ENCODE measurements at places on chromosomes 6 and 20.

- no peak for DNase-seq
Observed at GRCh38 chr6:99560668-99561067, 7.8 kb downstream of the CCNC start.

GRCh38 chr20:20205862-20206236, 153.5 kb downstream of the CFAP61 start:
- DNase-seq, result no peak

- no peak for DNase-seq
Observed at GRCh38 chr20:32775336-32775991, 13.3 kb downstream of the DNMT3B start.

DNA sequence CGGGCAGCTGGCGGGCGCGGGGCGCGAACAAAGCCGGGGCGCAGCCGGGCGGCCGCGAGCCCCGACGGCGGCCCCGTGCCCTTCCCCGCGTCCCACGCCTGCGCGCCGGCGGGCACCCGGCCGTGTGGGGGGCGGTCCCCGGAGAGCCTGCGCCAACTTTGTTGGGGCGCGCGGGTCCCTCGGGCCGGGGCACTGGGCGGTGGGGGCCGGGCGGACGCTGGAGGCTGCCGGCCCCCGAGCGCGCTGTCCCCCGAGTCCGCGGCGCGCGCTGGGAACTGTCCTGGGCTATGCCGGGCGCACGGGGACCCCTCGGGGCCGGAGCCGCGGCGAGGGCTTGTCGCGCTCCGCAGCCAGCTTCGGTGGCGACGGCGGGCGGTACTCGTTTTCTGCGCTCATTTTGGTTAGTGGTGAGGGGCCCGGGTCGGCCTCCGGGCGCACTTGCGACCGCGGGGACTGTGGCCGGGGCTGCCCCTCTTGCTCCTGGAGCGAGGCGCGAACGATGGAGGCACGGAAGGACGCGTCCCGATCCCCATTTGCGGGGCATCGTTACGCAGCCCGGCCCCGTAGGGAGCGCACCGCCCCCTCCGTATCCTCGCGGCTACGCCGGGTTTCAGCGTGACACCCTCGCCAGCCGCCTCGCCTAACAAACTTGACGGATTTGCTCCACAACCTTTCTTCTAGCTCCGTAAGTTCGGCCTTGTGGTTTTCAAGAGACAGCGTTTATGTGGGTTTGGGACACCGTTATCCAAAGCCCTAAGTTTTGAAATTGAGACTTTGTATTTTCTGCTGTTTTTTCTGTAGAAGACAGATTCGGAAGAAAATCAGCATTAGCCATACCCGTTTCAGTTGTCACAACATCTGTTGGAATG, 622 bp downstream of the SS18L1 start:
- DNase-seq, result peak; percentile 28

- DNase-seq, result no peak
Observed at GRCh38 chr6:134894800-134895199, 55.1 kb downstream of the ALDH8A1 start.

- DNase-seq, result no peak
Observed at GRCh38 chr6:118207947-118208346, 300.9 kb downstream of the SLC35F1 start.

GRCh38 chr6:85470023-85470410, 20.1 kb downstream of the NT5E start:
- DNase-seq, result no peak

DNA sequence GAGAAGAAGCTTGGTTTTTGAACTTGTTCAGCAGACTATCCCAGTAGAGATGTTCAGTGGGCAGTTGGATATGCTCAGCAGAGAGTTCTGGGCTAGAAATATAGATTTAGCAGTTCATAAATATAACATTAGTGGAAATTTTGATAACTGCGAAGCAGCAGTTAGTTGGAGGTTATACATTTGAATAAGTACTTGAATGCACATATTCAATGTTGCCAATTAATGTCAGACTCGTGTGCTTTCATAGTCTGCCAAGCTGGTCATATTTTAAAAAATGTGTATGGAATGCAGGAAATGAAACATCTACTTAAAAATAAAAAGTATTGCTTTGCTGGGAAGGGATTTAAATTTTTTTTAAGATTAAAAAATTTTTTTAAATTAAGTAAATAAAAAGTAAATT, 92.5 kb upstream of the E2F3 start:
- no peak for DNase-seq

DNA sequence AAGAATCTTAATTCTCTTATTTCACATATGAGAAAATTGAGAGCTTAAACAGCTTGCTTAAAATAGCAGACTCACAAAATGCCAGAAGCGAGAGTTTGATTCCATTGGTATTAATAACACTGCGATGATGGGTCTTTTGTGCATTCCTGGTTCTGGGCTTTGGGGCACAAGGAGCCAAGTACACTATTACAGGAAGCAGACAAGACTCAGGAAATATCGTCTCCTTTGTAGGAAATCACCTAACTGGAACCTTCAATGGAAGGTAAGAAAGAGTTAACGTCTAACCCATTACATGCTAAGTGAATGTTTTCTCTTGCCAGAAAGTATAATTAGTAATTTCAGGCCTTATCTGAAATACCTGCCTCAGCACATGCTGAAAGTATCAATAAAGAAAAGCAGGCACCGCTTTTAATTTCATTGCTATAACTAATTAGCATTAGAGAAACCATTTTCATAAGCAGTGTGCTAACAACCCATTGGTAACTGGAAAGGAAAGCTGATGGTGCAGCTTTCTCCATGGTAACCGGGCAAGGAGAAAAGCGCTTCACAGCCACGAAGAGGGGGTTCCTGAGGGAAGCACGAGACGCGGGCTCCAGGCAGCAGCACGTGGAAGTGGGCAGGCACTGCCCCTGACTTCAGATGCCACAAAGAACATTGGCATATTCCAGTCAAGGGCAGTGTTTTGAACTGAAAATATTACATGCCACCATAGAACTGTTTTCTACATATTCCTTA, 206.7 kb upstream of the AGPAT4 start:
- DNase-seq, result no peak

DNA sequence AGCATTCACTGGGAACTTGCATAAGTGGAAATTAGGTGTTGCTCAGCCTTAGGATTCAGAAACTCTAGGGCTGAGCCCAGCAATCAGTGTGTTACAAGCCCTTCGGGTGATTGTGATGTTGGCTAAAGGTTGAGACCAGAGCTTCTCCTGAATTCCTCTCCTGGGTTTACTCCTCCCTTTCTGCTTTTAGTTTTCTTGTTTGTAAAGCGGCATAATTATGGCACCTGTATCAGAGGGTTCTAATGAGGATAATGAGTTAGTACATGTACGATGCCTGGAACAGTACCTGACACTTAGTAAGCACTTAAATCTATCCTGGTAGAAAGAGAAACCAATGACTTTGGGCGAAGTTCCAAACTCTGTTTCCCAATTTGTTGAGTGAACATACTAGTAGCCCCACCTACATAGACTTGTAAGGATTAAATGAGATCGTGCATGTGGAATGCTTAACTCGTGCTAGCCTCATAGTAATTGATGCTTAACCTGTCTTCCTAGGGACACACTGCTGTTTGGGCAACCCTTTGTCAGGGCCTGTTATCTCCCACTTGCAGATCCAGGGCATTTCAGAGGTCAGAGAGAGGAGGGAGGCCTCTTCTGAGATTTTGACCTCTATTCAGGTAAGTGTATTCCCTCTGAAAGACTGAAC, 932 bp upstream of the EZR start:
- DNase-seq, result no peak

GRCh38 chr6:136104556-136104955, 145.6 kb downstream of the MTFR2 start:
- no peak for DNase-seq

DNA sequence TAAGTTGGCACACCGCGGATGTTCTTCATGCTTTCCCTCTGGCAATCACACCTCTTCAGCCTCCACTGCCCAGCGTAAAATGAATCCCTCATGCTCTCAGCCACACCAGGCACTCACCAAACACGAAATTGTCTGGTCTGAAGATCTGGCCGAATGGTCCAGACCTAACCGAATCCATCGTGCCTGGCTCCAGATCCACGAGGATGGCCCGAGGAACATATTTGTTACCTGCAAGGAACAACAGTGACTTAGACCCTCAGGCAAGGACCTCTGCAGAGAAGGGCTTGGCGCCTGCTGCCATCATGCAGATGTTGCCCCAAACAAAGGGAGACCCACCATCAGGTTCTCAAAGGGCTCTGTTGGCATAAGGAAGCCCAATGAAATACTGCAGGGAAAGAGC, 1.4 kb downstream of the TUBB2B start:
- DNase-seq, result no peak

DNA sequence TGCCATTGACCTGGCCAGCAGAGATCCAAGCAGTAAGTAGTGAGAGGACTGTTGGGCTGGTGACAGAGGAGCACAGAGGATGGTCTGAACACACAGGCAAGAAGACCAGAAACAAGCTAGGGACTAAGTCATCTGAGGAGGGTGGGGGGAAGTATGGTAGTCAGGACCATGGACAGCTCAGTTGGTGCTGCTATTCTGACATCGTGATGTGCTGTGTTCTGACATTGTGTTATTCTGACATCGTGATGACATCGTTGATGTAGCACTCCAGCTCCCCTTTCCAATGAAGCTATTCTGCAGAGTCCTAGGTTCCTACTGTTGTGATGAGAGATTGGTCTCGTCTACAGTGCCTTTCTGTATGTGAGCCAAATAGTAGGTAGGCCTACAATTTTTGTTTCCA, 28.7 kb downstream of the CFAP206 start:
- DNase-seq, result peak; percentile 40

DNA sequence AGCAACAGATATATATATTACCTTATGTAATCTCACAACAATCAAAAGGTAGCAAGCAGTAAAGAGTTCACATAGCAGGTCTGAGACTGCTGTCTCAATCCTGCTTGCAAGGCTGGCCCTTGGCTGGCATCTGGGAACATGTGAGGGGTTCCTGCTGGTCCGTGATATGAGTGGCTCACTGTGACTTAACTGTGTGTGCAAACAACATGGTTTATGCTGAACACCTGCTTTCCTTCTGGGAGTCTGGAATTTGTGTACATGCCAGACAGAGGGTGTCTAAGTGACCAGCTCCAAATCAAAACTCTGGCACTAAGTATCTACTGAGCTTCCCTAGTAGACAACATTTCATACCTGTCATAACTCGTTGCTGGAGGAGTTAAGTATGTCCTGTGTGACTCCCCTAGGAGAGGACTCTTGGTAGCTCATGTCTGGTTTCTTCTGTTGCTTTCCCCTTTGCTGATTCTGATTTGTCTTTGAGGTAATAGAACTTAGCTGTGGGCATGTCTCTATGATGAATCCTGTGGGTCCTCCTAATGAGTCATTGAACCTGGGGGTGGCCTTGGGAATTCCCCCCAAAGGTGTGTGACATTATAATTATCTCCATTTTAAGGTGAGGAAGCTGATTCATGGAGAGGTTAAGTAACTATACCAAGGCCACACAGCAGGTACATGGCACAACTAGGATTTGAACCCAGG, 131.6 kb upstream of the NEDD9 start:
- DNase-seq, result no peak

DNA sequence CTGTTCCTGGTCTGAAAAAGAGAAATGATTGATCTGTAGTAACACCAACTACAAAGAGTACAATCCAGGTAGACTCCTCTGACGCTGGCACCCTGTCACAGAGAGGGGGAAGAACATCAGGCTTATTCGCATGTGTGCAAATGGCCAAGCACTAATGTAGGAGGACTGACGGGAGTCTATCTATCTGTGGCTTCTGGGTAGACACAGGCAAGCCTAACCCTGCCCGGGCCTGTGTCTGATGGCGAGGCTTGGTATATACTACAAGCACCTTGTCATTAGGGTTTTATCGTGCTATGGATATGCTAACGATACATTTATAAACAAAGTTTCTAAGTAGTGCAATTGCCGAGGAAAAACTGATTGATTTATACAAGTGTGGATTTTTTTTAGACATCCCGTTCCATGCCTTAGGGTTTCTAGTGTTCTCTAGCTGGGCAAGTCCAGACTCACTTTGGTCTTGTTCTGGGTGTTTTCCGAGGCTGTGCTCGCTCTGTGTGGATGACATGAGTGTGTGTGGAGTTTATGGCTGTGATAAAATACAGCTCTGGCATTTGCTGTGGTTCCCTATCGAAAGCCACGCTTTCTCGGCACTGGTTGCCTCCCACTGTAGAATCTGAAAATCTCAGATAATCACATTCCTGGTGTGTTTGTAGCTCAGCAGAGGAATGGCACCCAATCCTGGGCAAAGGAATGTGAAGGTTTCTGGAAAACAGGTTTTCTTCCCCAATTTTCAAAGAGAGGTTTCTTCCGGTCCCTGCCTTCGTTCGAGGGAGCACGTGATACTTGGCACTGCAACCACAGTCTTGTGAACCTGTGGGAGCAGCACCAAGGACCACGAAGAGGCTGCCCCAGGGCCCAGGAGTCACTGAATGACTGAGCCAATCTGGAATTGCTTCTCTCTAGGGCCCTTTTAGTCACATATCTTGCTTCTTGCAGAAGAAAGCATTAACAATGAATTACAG, 67.5 kb upstream of the EDN1 start:
- no peak for DNase-seq

DNA sequence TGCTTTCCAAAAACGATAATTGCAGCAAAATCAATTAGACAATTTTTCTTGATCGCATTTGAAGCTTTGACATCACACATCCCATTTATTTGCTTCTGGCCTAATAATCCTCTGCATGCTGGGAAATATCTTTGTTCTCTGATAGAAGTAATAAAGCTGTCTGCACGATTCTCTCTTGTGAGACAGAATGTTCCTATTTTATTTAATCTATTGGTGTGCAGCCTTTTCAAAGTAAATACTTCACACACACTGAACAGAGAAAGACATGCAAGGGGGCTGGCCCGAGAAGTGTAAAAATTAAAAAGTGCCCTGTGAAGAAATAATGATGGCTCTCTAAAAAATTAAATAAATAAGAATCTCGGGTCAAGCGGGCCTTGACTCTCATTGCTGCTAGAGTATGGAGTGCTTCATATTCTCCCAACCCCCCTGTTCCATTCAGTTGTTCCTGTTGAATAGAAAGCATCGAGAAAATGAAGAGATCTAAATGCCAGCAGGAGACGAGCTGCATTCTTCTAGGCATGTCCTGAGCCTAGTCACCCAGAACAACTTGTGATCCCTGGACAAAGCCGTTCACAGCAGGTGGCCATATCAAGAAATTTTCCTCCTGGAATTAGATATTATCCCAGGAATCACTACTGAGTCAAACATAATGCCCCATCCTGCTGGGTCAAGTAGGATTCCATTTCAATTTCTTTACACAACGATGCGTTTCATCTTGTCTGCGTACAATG, 625.9 kb upstream of the EPHA7 start:
- no peak for DNase-seq

GRCh38 chr6:45371924-45372573, 5.7 kb downstream of the SUPT3H start:
- no peak for DNase-seq

DNA sequence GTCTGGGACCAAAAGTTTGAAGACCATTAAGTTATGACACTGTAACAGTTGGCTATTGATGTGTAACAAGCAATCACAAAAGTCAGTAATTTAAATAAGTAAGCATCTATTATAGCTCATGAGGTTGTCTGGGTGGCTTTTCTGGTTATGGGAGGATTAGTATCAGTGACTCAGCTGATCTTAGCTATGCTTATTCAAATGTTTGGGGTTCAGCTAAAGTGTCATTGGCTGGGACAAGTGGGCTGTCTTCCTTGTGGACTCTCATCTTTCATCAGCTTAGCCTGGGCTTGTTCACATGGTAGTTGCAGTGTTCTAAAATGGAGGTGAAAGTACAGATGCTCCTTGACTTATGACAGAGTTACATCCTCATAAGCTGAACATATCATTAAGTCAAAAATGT, 74.6 kb upstream of the LAMP5 start:
- DNase-seq, result no peak

GRCh38 chr6:89483111-89483720, 50.3 kb downstream of the ANKRD6 start:
- no peak for DNase-seq

GRCh38 chr20:33859751-33860150, 48.6 kb downstream of the CHMP4B start:
- no peak for DNase-seq

- no peak for DNase-seq
Observed at GRCh38 chr6:15194453-15194852, 51.4 kb upstream of the JARID2 start.
